NCI-H1436 treated with DMSO at 0.1 percent for 48 hours (cell line): ENCODE measurements at places on chromosomes 2 and 18.

DNA sequence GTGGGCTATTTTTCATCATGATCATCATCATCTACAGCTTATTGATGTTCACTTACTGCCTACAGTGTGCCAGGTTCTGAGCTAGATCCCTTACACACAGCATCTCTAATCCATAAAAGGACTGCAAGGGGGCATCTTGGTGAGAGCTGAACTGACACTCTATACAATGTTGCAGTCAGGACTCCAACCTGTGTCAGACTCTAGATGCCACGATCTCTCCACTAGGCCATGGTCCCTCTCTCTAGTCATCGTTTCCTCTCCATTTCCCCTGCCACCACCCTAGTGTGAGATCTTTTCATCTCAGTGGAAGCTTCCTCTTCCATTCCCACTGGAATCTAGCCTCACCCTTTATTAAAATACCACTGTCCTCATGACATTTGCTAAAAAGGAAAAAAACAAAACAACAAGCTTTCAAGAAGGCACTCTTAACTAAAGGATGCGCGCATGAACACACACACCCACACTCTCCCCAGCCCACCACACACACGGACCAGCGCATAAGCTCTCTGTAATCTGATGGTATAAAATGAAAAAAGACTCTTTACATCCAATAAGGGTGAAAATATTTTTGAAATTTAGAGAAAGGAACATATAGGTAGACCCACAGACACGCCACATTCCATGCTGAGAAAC is 93.4 kb upstream of the THOC1 start:
- no peak for DNase-seq

DNA sequence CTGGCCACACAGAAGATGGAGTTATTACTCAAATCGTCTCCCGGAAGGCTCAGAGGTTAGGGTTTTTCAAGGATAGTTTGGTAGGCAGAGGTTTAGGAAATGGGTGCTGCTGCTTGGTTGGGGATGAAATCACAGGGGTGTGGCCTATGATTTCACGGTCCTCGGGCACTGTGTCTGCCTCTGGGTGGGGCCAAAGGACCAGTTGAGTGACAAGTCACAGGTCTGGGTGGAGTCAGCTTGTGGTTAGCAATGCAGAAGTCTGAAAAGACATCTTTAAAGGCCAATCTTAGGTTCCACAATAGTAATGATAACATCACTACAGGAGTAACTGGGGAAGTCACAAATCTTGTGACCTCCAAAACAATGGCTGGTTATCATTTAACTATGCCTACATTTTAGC is 387.8 kb downstream of the ZNF521 start:
- DNase-seq: no peak

- no peak for DNase-seq
Measured at GRCh38 chr2:173763641-173764040, 201.5 kb downstream of the SP3 start.

DNA sequence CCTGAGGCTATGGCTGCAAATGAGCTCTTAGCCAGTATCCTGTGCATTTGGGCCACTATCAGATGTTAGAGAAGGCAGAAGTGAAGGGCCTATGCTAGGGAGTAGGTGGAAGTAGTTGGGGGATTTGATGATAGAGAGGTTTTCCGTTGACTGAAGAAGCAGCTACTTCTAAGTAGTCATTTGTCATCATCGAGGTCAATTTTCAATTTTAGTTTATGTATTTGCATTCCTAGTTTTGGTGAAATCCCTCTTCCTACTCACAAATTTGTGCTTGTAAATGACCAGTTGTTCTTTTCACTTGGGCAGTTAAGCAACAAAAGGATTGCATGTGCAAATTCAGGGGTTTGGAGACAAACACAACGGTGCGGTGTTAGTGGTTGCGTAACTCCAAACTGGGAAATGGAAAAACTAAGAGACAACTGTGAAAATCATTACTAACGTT is 48.5 kb upstream of the PELI1 start:
- DNase-seq: no peak

DNA sequence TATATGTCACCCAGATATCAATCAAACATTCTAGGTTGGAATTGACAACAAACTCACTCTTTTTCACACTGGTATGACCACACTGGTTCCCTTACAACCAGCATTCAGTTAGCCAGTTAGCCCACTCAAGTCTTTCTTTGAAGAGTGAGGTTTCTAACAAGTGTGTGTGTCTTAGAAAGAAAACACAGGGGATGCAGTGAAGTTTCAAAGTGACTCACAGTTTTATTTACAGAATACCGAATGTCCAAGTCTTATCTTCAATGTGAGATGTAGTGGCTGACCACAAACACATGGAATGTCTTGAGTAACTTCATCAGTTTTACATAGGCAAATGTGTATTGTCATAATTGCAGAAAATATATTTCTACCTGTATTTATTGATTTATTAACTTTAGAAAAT is 274.7 kb upstream of the HNMT start:
- DNase-seq: no peak

DNA sequence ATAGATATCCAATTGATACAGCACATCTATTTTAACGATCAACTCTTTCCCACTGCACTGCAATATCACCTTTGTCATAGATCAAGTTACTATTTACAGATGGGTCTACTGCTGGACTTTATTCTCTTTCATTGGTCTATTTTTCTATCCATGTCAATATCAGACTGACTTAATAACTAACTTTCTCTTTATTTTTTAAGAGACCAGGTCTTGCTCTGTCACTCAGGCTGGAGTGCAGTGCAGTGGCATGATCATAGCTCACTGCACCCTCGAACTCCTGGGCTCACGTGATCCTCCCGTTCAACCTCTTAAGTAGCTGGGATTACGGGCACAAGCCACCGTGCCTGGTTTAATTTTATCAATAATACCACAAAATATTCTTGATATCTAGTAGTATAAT is 71.2 kb downstream of the TLK1 start:
- no peak for DNase-seq

- DNase-seq: no peak
Measured at GRCh38 chr2:162057426-162057825, 16.6 kb downstream of the DPP4 start.

DNA sequence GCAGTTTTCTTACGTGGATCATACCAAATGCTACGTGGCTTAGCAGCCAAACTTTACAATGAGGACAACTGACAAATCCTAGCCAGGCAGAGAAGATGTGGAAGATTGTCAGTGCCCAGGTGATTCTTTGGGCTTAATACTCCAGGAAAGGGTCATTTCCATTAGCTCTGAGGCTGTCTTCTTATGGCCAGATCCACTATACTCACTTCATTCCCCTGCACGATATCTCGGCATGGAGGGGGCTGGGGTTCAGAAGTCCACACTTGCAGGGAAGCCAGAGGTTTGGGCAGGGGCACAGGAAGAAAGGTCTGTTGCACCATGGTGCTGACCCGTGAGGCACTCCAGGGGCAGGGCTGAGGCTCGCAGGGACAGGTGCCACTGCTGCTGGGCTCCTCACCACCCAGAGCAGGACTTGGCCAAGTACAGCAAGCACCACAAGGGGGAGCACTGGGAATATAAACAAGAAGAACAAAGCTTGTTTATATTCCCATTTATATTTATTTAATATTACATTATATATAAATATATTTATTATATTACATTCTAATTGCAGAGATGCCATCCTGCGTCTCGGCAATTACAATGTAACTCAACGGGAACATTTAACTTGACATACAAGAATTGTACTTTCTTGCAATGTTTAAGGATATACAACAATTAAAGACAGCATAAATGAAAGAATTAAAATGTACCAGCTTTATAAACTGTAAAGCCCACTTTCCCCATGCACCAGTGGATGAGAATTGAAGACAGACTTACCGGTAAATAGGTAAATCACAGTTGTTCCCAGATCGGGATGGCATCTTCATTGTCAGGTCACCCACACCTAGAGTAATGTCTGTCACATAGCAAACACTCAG is 27.2 kb downstream of the CLUL1 start:
- no peak for DNase-seq

- DNase-seq: no peak
Measured at GRCh38 chr2:163753726-163754125, 17.9 kb upstream of the FIGN start.

DNA sequence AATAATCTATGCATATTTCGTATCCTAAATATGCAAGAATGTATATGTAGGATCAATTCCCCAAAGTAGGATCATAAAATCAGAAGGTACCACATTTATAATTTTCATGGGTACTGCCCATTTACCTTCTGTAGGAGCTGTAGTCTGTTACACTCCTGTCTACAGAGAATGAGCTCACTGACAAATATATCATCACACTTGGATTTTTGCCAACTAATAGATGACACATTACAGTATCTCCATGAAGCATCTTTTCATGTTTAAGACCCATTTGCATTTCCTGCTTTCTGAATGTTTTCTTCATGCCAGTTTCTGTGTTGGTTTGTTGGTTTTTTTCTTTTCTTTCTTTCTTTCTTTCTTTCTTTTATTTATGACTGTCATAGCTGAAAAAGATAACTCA is 70.9 kb upstream of the EML6 start:
- no peak for DNase-seq

GRCh38 chr2:103249462-103249861 is 487.6 kb downstream of the TMEM182 start:
- DNase-seq: no peak

DNA sequence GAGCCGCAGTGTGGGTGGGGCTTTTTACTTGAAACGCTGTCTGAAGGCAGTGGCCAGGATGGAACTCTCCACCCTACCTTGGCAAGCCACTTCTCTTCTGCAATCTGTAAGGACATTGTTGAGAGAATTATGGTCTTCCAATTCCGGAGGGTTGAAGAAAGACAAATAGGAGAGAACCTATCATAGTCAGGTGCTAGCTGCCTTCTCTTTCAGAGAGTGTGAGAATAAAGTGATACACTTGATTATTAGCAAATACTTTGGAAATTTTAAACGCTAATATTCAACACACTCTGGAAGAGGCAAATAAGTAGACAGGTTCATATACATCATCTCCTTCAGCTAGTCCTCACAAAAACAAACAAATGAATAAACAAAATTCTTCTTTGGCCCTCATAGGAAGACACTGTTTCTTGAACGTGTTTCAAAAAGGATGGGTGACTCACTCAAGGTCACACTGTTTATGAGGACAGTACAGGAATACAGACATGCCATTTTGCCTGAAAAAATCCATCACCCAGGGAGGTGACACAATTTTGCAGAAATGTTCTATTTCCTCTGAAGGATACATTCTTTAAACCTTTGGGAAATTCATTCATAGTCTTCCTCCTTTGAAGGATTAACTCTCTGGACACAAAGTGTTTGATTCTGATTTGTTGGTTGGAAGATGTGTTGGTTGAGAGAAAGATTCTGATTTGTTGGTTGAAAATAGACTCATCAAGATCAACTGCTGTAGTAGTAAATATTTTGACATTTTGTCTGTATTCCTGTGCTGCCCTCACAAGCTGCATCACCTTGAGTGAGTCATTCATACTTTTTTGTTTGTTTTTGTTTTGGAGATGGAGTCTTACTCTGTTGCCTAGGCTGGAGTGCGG is 2.2 kb upstream of the IL1RN start:
- DNase-seq: no peak

- no peak for DNase-seq
Measured at GRCh38 chr2:30325600-30326328, 94.4 kb downstream of the LBH start.

DNA sequence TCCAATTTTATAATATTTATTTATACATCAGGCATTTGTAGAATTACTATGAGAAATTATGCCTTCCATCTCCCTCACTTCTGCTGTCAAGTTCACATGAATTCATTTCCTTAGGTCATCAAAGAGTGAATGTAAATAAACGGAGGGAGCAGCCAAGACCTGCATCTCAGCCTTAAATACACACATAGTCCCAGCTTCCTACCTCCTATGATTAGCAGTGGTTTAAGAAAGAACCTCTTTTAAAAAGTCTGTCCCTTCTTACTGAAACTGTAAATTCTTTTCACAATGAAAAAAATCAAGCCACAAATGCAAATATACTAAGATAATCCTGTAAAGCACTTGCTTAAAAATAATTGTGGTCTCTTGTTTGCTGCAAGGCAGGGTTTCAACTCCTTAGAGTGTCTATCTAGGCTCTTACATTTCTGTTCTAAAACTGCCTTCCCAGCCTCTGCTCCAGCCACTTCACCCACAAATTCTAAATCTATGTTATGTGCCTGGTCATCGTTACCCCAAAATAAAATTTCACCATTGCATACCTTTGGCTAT is 532.7 kb upstream of the FSHR start:
- no peak for DNase-seq

- DNase-seq: no peak
Measured at GRCh38 chr2:24439280-24439970, 51.6 kb upstream of the NCOA1 start.

GRCh38 chr2:104384961-104385360 is 469.0 kb upstream of the POU3F3 start:
- DNase-seq: no peak

- no peak for DNase-seq
Measured at GRCh38 chr18:69992776-69993175, 45.1 kb upstream of the CD226 start.

GRCh38 chr2:206481056-206481455 is 37.7 kb downstream of the ADAM23 start:
- DNase-seq: no peak

DNA sequence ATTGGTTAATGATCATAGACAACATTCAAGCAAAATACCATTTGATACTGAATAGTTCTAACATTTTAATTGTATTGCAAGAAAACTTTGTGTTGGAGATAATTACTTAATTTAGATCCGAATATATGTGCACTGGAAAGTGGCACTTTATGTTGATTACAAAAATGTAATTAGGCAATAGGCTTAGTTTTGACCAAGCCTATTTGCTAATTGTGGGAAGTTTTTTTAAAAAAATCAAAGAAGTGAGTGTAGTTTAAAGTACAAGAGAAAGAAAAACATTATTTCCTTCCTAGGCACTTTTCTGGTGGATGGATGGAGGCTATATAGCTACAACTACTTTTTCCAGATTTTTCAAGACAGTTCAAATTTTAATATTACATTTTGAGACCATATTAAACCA is 18.3 kb upstream of the PELI1 start:
- no peak for DNase-seq

DNA sequence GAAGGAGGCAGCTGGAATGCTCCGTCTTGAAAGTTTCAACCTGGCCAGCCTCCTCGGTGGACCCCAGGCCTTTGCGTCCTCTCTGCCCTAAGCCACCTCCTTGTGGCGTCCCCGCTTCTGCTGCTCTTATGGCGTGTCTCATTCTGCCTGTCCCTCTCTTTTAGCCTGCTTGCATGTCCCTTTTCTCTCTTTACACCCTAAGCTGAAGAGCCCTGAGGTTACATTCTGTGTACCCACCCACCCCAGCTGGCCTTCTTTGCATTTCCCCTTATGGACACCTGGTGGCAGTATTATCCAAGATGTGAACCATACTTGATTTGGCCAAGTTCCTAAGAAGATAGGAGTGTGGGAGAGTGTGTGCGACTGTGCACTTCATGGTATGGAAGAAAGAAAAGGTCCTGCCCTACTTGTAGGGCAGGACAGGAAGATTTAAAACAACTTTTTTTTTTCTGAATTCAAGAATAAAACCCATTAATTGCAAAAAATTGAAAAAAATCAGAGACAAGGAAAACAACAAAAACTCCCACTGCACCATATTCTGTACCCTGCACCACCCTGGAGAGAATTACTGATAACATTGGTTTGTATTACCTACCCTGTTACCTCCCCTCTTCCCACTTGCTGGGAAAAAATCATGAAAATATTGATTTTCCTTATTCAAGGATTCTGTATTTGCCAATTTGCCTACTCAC is 77.4 kb downstream of the DYSF start:
- DNase-seq: no peak

GRCh38 chr18:57915248-57915647 is 112.1 kb upstream of the ATP8B1 start:
- peak; percentile 82 for DNase-seq
